ENCODE measurements at places on chromosomes 1 and 21.

DNA sequence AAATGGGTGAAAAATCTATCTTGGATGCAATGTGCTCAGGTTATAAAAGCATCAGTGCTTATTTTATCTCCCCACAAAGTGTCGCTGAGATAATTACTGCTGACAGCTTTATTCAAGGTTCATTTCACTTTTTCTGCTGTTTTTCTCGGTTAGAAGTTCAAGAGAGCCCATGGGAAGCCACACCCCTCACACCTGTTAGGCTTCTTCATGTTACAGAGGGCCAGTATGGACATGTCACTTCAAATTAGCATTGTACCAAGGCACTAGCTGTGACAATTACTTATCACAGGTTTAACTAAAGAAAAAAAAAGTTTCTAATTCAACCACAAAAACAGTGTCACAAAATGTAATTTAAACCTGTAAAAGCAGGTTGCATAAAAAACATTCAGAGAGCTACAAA is 187.3 kb upstream of the DMRTA2 start:
- no peak for DNase-seq

DNA sequence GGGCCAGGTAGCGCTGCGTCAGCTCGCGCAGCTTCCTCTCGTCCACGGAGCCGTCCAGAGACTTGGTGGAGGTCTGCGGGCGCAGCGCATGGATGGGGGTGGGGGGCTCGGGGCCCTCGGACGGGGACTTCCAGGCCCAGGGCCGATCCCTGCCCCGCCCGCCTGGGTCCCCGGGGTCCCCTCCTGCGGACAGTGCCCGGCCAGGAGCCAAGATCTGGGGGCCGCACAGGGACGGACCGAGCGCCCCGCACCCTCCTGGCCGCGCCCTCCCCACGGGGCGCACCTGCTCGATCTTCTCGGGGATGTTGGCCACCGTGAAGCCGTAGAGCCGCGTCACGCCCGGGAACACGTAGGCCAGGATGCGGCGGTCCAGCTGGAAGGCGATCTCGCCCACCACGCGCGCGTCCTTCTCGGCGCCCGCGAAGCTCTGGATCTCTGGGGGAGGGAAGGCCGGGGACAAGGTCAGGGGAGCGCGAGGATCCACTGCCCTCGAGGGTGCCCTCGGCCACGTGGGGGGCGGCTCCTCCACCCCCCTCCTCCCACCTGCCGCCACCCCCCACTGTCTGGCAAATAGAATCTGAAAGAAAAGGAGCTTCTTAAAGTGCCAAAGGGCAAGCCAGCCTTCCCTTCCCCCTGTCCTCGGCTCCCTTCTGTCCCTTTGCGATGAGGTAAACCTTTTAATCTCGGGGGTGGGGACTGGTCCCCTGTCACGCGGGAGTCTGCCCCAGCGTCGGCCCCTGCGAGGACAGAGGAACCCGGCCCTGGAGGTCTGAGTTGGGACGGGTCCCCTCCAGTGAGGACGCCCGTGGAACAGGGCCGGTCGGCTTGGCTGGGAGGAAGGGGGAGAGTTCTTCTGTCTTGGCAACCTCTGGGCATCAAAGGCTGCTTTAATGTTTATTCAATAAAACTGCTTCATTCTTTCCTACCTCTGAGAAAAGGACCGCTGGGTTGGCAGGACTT is 6.5 kb upstream of the FTCD start:
- no peak for DNase-seq

DNA sequence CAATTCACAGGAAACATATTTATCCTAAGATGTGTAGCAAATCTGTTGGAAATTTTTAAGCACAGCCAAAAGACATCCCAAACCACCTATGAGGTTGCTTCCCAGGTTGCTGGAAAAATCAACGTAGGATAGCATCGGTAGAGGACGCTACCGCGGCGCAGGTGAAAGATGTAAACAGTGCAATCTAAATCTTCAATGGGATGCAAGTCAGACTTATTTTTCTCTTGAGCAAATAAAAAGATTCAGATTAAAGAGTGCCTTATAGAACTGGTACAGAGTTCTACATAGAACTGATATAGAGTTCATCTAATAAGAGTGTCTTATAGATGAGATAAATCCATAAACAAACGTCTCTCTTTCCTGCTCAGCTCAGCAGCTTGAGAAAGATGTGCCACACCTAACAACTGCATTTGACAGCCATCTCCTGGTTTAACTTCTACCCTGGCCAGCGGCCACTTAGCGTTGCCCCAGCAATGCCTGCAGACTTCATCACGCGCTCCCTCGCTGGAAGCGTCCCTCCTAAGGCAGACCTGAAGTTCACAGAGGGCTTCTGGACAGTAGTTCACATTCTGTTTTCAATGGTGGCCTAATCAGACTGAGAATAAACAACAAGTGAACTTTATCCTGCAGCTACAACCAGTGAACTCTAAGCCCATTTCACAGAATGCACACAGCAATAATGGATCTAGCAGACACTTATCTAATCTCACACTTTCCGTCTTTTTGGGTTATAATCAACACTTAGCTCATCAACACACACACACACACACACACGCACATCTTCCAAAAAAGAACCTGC is 164.5 kb downstream of the TOMM20 start:
- no peak for DNase-seq

DNA sequence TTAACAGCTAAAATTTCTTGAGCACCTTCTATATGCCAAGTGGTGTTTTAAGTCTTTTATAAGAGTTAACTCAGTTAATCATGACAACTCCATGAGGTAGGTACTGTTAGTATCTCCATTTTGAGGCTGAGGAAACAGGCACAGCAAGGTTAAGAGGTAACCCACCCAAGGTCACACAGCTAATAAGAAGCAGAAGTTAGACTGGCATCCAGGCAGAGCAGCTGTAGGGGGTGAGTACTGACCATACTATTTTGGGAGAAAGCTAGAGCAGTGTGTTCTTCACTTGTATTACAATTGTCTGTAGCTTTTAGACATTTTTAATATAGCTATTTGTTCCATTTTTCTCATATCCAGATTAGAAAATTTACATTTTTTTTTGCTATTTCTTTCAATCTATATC is 4.8 kb downstream of the ATP6V1G3 start:
- DNase-seq: no peak

DNA sequence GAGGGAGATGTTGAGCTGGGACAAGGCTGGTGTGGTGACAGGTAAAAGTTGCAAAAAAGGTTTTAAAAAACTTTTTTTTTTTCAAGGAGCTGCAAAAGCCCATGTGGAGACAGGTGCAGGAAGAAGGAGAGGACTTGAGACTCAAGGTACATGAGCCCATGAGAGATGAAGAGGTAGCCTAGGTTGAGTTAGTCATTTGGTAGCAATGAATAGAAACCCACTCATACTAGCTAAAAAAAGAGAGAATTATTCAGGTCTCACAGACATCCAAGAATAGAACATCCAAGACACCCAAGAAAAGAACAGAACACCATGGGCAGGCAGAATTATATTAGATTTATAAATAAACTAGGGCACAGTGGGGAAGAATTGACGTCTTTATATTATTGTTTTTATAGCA is 65.1 kb downstream of the PCP4 start:
- DNase-seq: no peak

DNA sequence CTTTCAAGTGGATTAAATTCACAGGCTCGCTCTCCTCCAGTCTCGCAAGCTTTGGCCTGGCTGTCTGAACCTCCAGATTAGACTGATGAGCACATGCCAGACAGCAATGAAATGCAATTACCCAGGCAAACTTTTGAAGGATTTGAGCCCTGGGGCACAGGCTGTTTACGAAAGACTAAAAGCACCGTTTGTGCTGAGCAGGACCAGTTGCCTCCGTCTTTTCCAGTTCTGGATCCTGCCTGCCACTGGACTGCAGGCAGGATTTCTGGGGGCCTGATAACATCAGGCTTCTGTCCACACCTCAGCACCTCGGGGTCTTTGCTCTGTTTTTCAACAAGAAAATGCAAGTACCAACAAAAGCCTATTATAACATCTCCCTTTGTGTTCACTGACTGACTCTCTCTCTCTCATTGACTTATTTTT is 145.7 kb downstream of the CLIC6 start:
- DNase-seq: no peak

DNA sequence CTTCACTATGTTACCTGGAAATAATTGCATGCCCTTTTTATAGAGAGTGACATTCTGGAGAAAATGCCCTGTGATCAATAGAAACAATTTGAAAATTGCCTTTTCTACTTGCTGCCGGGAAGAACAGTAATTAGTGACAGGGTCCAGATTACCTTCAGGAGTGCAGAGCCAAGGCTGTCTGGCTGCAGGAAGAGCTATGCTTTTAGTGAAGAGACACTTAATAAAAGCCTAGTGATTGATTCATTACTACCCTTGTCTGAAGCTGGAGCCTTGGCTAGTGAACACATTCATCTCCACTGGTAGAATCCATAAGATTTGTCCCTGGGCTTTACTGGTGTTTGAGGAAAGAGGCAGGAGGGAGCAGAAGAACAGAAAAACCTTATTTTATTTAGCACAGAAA is 12.9 kb upstream of the DNASE2B start:
- no peak for DNase-seq

- DNase-seq: peak; percentile 71
These were observed 26.9 kb upstream of the ECE1 start for GRCh38 chr1:21317035-21317689.

DNA sequence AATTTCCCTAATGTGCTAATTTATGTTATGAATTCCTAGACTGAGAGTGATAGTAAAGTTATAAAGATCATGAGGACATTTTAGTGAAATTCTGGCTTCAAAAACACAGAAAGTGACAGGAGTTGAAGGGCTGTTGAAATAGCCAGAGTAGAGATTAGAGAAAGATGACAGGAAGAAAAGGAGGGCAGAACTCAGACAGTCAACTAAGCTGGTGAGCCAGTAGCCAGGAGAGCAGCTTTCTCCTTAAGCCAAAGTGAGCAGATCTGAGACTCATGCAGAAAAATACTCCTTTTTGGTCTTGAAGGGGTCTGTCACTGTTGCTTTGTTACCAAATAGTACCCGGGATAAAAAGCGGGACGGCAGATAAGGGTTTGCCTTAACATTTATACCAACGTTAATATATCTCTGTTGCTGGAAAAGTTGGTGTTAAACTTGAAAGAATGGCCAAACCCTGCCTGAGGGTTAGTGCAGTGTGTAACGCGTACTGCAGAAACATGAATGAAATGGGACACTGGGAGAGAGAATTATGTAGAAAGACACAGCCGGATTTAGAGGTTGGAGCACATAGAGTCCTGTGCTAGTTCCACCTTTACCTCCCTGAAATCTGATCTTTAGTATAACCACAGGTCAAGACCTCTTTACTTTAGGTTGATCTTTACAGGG is 12.8 kb downstream of the AHCYL1 start:
- no peak for DNase-seq

DNA sequence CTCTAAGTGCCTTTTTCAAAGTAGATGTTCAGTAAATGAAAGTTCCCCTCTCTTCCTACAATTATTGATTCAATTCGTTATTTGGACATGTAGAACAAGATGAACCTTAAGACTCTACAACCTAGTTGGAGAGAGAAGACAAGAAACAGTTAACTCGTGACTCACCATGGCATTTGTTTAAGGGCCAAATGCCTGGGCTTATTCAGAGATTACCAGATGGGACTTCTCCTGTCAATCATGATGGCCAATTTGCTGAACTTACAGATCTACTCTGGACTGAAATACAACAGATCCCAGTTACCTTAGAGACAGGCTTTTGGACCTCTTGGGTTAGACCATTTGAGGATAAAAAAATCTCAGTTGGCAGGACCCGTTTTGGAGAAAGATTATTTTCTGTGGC is 93.5 kb downstream of the C1orf94 start:
- DNase-seq: no peak

DNA sequence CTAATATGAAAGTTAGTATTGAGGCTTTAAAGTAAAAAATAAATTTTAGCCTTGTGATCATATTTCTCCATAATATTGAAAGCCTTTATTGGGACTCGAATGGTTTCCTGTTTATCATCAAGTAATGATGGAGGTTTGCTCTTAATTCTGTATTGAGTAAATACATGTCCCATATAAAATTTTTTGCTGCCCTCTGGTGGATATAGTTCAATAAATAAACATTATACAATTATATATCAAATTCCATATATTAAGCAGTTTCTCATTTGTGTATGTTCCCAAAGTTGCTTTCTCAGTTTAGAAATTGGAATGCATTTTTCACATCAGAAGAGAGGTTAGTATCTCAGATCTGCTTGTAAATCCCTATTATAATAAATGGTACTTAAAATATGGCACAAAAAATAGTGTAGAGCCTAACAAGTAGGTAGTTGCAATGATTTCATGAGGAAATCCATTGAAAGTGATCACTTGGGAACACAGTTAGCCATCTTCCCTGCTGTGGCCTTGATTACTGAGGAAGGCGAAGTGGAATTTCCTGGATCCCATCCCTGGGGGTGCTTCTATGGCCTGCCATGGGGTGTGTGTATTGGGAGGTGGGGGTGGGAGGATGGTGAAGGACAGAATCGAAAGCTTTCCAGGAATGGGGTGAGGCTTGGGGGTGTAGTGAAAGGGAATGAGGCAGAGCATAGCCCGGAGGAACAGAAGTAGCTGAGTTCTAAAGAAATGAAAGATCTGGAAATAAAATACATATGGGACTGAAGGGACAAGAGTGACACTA is 84.1 kb upstream of the C21orf91 start:
- peak; percentile 63 for DNase-seq

DNA sequence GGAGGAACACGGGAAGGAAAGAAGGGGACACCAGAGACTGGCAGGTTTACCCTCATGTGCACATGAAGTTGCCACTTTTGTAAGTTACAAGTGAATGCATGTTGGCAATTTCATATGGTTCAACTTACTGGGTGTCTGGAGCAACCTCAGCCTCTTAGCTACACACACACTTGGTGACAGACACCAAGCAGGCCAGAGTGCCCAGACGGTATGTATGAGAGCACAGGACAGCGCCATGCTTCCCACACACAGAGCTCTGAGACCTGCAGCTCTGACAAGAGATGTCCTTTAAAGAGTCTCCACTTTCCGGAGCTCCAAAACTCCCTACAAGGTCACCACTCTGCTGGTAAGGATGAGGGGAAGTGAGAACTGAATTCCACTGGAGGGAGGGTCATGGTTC is 1.9 kb upstream of the TRABD2B start:
- DNase-seq: no peak

DNA sequence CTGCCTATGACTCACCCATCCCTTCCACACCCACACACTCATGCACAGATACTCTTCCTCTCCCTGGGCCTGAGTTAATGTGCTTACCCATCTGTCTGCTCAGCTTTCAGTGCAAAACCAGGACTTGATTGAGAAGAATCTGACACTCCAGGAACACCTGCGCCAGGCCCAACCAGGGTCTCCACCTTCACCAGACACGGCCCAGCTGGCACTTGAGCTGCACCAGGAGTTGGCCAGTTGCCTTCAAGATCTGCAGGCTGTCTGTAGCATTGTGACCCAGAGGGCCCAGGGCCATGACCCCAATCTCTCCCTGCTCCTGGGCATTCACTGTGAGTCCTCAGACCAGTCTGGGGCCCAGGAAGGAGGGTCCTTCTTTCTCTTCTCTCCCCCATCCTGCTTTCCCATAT is 3.5 kb upstream of the SH3BGRL3 start:
- DNase-seq: no peak

- DNase-seq: no peak
These were observed 28.8 kb downstream of the PLEKHO1 start for GRCh38 chr1:150178548-150178947.

GRCh38 chr1:97307151-97307550 is 585.6 kb downstream of the PTBP2 start:
- DNase-seq: no peak
